ENCODE measurements at places on chromosomes 1 and 21. TPM values are rescaled to one million over a fixed set of nuclear protein-coding genes. Genes with fewer than 3 reads are reported as not detected.

GRCh38 chr1:34167389-34167788 lies 2.4 kb upstream of the CSMD2 start:
- DNase-seq = no peak

GRCh38 chr21:20822666-20823065 lies 175.5 kb upstream of the NCAM2 start:
- no peak for DNase-seq

DNA sequence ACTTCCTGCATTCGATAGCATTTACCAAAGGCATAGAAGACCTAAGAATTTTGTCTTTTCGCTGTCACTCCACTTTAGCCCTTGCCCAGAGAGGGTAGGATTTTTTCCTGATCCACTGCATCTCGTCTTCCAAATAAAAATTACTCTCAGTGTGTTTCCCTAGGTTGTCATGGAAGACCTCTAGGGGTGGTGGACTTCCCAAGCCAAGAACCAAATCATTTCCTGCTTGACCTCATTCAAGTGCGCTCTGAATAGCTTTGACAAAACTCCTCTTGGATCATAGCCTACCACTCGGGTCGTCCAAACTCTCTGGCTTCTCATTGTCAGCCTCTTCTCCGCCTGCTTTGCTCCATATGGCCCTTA lies 431 bp upstream of the C1orf52 start:
- DNase-seq = no peak

GRCh38 chr1:97451046-97451826 lies 469.6 kb downstream of the DPYD start:
- no peak for DNase-seq

DNA sequence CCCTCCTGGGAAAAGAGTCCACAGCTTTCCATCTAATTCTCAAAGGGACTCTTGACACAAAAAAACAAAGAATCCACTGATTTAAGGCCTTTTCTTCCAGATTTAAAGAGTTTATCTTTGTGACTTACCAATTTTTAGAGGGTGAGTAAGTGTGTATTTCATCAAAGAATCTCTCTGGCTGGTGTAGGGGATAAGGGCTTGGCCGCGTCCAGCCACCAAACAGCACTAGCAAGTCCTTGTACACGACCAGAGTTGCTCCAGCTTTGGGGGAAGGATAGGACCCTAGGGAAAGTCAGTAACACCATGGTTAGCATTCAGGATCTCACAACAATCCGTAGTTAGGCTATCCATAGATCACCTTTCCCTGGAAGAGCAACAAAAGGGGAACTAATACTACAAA lies 19.5 kb upstream of the CPLANE2 start:
- DNase-seq = no peak

DNA sequence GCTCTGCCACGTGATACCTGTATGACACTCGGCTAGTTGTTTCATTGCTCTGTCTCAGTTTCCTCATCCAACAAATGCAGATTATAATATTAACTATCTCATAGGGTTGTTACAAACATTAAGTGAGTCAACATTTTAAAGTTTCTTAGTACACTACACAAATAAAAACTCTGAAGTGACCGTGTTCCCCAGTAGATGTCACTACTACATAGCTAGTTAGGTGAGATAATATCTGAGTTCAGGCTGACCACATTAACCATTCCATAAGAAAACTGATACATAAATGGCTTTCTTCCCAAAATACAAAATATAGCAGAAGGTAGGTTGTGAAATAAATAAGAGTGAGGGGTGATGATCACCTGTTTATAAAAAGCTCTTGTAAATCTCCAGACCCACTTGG lies 214.1 kb downstream of the NUF2 start:
- DNase-seq = no peak

GRCh38 chr1:228043281-228043848 lies 36.6 kb downstream of the WNT3A start:
- DNase-seq = no peak

DNA sequence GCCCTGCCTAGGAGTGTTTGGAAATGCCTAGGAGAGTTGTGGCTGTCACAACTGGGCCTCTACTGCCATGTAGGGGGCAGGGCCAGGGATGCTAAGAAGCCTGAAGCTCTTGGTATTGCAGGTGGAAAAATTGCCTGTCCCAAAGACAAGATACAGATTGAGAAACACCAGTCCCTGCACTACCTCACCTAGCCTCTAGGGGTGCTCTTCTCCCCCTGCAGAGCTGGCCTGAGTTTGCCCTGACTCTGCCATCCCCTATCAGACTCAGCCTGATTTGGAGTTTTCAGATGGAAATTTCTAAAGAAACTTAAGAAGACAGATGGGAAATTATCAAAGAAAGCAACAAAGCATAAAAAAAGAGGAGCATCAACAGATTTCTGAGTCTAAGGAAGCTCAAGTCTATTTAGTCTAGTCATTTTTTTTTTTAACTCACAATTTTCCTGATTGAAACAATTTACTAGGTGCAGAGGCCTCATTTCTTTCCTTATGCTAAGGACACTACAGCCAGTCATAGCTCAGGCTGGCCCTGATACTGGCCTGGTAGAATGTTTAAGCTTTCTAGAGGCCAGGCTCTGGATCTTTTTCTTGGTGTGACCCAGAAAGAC lies 61.4 kb upstream of the LRRN2 start:
- DNase-seq = peak; percentile 65

DNA sequence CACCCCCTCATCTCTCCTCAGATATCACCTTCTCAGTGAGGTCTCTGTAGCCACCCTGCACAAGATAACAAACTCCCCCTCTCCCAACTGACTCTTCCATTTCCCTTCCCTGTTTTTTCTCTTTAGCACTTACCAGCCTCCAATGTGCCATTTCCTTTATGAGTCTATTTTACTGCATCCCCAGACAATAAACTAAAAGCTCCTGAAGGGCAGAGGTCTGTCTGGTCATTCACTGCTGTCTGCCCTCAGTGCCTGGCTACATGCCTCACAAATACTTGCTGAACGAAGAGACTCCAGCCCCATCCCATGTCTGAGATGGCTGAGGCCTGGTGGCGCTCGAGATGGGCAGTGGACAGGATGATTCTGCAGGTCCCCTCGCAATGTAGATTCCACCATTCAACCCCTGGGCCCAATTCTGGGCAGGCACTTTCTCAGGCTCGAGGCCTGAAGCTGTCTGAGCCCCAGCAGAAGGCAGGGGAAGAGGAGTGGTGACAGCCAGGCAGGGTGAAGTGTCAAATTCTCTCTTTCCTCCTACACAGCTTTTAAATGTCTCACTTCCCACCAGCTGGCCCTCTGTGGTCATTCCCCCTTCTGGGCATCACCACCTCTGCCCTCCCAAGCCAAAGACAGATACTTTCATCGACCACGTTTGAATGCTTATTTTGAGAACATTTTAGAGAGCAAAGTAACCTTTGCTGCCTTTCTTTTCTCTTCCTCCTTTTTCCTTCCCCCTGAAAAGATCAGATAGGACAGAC lies 6.6 kb downstream of the LRRN2 start:
- DNase-seq = no peak

DNA sequence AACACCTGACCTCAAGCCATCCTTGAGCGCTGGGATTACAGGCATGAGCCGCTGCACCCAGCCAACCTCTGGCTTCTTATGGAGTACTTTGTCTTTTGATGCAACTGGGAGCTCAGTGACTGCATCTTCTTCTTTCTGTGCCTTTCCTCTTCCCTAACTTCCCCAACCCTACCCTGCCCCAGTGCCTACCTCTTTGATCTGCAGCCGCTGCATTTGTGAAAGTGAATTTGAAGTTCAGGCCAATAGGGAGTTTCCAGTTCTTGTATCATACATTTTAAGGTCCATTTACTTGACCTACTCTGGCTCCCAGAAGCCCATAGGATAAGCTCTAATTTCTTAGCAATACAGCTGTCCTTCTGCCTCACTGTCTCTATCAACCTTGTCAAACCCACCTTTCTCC lies 52.2 kb downstream of the KCNC4 start:
- DNase-seq = no peak

DNA sequence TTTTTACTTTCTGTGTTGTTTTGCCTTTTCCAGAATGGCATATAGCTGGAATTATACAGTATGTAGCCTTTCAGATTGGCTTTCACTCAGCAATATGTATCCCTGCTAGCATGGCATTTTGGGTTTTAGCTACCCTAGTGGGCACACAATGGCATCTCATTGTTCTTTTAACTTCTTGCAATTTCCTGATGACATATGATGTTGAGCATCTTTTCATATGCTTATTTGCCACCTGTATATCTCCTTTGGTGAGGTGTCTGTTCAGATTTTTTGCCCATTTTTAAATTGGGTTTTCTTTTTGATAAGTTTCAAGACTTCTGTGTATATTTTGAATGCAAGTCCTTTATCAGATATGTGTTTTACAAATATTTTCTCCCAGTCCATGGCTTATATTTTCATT lies 14.0 kb downstream of the TSEN15 start:
- no peak for DNase-seq

GRCh38 chr1:21247892-21248715 lies 42.2 kb downstream of the ECE1 start:
- peak; percentile 53 for DNase-seq

The SPRR1B gene
- not detected for total RNA-seq

The MATN1 gene
- total RNA-seq = 0.33 TPM

The NTMT2 gene
- total RNA-seq = not detected

The S100A2 gene
- not detected for total RNA-seq

The FAM163A gene
- 0.26 TPM for total RNA-seq

The CCDC28B gene
- 2.9 TPM for total RNA-seq

The METTL13 gene
- 9.2 TPM for total RNA-seq

The EVA1B gene
- 32.3 TPM for total RNA-seq
